CD4-positive, alpha-beta T cell treated with Interferon gamma for 1 hour (primary cell): ENCODE measurements at places on chromosomes 7 and 10.
A peak's percentile ranks its signal among the peaks of the same experiment; 100 is the strongest.

- DNase-seq, result no peak
Observed at GRCh38 chr10:108388706-108389105, 1224.2 kb upstream of the SORCS1 start.

- peak; percentile 97 for DNase-seq
Observed at GRCh38 chr7:142808802-142809583, 38.2 kb downstream of the PRSS2 start.

DNA sequence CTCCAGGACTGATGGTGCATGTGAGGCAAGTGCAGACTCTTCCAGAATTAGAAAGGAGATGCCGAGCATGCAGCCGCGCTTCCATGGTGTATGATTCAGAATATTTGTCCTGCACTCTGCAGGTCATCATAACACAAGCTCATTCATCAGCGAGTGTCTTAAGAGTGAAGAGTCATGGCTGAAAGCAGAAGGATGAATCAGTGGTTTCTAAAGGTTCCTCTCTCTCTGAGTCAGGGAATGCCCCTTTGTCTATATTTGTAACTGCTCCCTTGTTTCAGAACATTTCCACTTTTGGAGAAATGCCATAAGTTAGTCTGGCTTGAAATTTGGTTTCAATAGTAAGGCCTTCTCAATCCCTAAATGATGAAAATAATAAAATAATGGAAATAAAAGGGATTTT is 52.3 kb downstream of the HECW1 start:
- no peak for DNase-seq

DNA sequence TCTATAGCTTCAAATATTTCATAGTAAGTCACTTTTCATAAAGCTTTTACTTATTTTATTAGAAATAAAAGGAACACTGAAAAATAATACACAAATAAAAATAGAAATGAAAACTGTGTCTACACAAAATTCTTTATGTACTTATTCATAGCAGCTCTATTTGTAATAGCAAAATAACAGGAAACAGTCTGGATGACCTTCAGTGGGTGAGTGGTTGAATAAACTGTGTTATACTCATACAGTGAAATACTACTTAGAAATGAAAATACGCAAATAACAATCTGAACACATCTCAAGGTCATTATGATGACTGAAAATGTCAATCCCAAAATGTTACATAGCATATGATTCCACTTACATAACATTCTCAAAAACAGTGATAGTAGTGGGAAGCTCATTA is 138.7 kb upstream of the PCLO start:
- DNase-seq, result no peak

DNA sequence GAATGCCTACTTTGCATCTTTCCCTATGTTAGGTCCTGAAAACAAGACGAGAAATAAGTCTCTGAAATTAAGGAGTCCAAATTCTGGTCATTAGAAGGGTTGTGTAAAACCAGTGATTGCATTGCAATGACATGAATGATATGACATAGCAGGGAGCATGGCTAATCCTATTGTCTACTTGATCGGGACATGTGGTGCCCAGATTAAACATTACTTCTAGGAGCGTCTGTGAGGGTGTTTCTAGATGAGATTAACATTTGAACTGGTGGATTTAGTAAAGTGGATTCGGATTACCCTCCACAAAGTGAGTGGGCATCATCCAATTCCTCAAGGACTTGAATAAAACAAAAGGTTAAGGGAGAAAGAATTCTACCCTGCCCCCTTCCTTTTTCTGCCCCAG is 434.9 kb upstream of the KLF6 start:
- DNase-seq, result no peak

- DNase-seq, result no peak
Observed at GRCh38 chr10:34474009-34474376, 341.1 kb downstream of the PARD3 start.

GRCh38 chr7:50497068-50497642 is 47.0 kb upstream of the FIGNL1 start:
- no peak for DNase-seq

- no peak for DNase-seq
Observed at GRCh38 chr10:77325233-77325537, 312.4 kb downstream of the KCNMA1 start.

- DNase-seq, result no peak
Observed at GRCh38 chr7:131000873-131001272, 266.9 kb upstream of the KLF14 start.

DNA sequence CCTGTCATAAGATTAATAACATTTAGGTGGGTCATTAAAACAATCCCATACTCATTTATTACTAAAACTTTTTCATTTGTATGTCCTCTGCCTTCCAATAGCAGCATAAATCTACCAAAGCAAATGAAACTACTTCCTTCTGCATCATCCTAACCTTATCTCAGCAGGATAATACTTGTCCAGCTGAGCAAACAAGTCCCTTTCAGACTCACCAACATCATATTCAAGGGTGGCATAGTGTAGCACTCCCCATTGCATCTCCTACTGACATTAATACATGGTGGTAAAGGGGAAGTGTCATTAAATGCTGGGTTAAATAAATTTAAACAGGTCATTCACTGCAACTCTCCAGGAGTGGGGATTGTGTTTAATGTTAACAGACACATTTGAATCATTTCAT is 3.4 kb upstream of the MINDY3 start:
- DNase-seq, result no peak

DNA sequence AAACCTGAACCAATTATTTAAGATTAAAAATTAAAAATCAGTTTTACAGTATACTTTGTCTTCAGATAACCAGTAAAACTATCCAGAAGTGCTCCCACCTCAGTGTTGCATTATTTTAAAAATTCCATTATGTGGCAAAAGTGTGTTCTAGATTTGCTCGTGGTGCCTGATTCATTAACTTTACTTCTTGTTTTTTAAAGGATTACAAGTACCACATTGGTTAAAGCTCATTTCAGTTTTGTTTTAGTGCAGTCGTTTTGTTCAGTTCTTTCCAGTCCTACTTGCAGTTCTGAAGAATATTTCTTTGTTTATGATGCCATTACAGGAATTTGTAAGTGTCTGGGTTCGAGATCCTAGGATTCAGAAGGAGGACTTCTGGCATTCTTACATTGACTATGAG is 69.0 kb downstream of the SNX10 start:
- DNase-seq, result no peak

DNA sequence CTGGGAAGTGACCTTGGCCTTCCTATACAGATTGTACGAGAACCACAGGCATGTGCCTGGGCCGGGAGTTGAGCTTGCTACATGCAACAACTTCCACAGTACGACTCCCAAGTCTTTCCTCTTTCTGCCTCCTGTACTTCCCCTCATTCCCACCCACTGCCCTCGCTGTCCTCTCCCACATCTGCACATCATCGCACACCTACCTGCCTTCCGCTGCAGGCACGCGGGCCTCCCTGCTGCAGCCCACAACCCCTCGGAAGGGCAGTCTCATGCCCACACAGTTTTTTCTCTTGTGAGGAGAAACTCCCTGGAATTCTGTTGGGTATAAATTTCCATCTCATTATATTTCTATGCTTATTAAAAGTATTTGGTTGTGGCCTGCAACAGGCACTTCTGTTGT is 117.2 kb downstream of the ACTR3B start:
- DNase-seq, result no peak

DNA sequence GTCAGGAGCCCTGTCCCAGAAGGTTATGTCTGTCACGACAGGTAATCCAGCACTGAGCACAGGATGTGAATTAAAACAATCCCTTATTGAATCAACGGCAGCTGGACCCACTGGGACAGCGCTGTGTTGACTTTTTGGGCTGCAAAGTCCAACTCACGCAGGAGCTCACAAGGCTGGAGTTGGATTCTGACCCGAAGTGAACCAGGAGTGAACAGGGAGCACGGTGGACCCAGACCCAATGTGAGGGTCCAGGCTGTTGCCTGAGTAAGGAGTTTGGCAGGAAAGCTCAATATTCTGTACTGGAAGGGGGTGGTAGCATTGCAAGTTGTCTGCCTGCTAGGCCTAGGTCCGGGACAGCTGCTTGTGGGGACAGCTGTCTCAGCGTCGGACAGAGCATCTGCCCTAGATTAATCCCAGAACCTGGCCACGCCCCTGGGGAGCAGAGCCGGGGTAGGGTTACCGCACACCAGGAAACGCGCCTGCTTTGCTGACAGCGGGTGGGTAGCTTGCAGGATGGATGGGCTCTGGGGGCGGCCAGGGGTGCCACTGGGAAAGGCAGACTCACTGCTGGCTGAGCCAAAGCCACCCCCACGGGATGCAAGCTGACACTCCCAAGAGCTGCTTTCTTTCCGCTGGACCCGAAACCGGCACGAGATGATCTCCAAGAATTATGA is 24.0 kb downstream of the COL26A1 start:
- no peak for DNase-seq

- no peak for DNase-seq
Observed at GRCh38 chr10:128780156-128780761, 654.0 kb upstream of the MKI67 start.

GRCh38 chr10:18753312-18753895 is 94.2 kb downstream of the ARL5B start:
- DNase-seq, result no peak

- DNase-seq, result peak; percentile 23
Observed at GRCh38 chr10:133294189-133294588, 14.5 kb downstream of the TUBGCP2 start.

DNA sequence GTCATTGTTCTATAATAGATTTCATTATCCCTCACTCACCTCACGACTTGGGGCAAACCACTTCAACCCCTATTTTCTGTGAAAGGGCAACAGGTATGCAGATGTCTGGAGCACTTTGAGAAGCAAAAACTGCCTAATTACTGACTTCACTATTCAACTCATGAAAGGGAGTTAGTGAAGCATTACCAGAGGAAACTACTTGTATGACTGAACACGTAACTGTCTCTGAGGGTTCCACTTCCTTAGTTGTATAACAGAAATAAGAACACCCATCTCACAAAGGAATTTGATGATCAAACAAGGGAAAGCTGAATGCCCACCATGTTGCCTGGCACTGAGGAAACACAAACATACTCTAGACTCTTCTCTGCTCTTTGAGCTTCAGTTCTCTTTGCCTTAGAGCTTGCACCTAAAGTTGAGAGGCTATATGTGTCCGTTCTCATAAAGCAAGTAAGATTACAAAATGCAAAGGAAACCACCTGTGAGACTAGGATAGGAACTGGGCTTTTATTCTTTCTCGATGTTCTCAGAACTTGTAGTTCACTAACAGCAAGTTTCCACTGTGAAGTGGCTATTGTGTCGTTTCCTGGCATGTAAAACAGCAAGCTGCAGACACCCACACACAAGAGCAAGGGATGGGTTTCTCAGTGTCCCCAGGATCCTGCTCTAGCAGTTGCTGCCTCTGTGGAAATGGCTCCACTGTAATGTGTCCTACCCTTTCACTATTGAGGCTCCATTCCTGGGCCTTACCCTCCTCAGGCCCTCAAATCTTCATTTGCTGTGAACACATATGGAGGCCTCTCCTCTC is 2.6 kb downstream of the TMEM243 start:
- DNase-seq, result peak; percentile 49

GRCh38 chr7:110994028-110994967 is 96.6 kb upstream of the LRRN3 start:
- DNase-seq, result no peak

DNA sequence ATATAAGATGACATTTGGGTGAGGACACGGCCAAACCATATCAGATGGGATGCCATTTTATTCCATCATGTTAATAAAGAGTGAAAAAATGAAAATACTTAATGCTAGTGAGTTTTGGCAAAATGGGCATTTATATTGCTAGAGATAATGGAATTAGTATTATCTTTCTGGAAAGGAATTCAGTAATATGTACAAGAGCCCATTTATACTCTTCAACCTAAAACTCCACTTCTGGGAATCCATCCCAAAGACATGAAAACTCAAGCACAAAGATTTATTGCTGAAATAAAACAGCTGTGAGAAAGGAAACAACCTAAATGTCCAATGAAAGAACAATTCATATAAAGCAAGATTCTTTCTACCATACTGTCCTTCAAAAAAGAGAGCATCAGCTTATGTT is 96.0 kb upstream of the TMEM168 start:
- no peak for DNase-seq

GRCh38 chr10:102147561-102147960 is 4.6 kb upstream of the NOLC1 start:
- no peak for DNase-seq

GRCh38 chr7:104909096-104909495 is 104.9 kb upstream of the KMT2E start:
- DNase-seq, result no peak

DNA sequence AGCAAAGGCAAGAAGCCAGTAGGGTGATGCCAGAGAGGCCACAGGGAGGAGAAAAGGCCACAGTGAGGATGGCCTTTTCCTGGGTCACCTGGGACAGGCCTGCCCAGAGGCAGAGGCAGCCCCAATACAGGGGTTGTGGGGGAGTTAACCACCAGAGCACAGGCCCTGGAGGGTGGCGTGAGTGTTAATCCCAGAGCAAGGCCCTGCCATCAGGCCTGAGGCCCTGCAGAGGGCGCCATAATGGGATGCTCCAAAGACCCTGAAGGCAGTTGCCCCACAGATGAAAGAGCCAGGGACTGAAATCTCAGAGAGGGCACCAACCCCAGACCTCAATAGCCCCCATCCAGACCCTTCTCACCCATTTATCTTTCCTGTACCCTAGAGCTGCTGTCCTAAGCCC is 23.9 kb downstream of the SLC13A4 start:
- DNase-seq, result no peak

GRCh38 chr10:79483299-79483698 is 29.0 kb upstream of the EIF5AL1 start:
- no peak for DNase-seq

DNA sequence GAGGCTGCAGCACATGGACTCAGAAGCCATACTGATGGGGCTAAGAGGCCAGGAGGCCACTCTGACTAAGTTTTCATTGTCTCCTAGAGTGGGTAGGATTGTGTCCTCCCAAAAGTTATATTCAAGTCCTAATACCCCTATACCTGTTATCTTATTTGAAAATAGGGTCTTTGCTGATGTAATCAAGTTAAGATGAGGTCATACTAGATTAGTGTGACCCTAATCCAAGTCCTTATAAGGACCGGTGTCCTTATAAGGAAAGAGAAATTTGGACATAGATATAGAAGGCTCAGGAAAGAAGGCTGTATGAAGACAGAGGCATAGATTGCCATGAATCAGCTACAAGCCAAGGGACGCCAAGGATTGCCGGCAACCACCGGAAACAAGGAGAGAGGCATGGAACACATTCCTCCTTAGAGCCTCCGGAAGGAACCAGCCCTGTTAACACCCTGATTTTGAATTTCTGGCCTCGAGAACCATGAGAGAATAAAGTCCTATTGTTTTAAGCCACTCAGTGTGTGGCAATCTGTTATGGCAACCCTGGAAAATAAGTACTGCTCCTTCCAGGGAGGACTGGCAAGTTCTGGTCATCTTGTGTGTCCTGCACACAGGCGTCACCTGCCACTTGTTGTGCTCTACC is 157.0 kb downstream of the EMX2 start:
- no peak for DNase-seq
